COR-L47 (cell line): ENCODE measurements at places on chromosomes 1 and 21.
A peak's percentile ranks its signal among the peaks of the same experiment; 100 is the strongest.

DNA sequence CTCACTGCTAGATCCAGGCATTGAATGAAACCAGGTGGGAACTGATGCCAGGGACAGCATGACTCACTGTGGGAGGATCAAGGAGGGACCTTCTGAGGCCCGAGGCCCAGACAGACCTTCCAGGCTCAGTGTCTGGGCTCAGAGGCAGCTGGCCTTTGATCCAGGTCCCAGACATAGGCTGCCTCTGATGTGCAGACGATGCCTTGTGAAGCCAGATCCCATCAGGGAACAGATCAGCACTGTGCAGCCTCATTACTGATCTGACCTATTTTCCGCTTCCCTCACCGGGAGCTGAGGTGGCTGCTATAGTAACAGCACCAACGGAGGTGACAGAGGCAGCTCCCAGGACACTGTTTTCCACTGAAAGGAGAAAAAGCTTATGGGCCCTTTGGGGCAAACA, 399.5 kb downstream of the MATN1 start:
- no peak for DNase-seq

DNA sequence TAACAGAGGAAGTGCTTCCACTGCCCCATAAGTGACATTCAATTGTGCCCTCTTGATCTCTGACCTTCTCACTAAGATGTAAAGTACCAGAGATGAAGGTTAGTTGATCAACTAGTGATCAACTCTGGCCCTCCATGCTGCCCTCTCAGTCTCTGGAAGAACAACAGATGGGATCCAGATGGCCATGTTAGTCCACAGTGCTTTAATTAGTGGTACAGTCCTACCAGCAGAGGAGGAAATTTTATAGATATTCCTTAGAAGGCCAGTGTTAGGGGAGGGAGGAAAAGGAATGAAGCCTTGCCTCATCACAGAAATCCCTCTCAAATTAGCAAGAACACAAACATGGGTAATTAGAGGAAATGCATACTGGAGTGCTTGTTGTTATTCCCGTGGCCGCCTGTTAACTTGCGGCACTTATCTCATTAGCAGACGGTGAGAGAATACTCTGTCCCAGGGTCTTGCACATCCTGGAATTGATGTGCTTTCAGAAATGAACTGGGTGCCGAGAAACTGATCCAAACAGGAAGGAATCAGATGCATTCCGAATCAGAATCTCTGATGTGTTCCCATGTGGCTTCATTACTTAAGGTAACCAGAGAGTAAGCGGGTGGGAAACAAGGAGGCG, 91.1 kb upstream of the RGS4 start:
- DNase-seq, result no peak

GRCh38 chr1:111880881-111881837, 108.3 kb downstream of the KCND3 start:
- DNase-seq, result peak; percentile 84

- no peak for DNase-seq
Measured at GRCh38 chr1:227782226-227782625, 33.2 kb upstream of the PRSS38 start.

DNA sequence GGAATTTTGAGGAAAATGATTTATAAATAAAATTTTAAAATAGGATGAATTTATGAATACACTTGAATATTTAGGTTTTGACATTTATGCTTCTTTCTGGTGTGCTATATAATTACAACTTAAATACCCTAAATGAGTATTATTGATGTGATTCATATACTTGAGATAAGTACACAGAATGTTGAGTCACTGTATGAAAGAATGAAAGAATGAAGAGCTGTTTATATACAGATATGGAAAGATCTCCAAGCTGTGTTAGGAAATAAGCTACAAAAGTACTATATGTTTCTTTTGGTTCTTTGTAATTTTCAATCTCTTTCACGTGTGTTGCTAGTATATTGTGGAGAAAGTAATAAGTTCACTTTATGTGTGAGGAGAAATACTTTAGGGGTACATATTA, 147.2 kb downstream of the RASAL2 start:
- no peak for DNase-seq
